ENCODE measurements at places on chromosomes 7 and 10.

DNA sequence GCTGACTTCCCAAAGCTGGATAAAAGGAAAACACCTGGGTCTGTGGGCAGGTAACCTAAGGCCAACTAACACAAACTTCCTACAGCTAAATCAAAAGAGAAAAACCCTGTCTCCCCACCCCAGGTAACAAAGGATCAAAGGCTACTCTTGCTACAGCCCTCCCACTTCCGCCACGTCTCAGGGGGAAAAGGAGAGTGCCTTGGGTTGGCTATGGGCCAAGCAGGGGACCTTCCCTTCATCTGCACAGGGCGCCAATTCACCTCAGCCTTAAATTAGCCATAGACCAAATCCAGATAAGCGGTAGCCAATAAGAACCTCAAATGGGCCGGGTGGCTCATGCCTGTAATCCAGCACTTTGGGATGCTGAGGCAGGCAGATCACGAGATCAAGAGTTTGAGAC is 69.1 kb upstream of the LANCL2 start:
- DNase-seq, result no peak

DNA sequence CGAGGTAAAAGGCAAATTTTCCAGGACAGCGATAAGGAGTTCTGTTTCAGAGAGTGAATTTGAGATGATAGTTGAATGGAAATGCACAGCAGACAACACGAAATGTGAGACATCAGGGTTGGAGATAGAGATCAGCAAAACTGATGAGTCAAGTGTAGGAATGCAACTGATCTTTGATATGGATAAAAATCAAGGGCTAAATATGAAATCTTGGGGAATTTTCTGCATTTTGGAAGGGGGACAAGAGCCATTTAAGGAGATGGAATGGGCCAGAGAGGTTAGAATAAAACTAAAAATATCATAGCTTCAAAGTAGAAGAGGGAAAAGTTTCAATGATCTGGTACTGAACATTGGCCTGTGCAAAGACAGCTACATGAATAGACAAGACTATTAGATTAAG is 11.5 kb downstream of the CISD1 start:
- DNase-seq, result no peak

GRCh38 chr10:100761191-100761590 is 15.8 kb downstream of the PAX2 start:
- DNase-seq, result no peak

DNA sequence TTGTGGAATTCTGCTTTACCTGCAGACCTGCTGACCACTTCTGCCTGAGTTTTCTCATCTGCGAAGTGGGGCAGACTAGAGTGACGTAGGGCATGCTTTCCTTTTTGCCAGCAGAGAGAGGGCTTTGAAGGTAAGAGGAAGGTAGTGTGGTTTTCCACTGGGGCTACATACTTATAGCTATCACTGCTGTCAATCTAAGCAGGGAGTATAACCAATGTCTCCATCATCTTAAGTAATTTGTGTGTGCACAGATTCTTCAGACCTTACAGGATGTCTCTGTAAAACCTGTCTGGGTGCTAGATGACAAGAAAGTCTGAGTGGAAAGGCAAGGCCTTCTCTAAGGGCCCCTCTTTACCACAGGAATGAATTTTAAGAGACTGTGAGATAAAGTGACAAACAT is 106.8 kb downstream of the RBM20 start:
- DNase-seq, result no peak

DNA sequence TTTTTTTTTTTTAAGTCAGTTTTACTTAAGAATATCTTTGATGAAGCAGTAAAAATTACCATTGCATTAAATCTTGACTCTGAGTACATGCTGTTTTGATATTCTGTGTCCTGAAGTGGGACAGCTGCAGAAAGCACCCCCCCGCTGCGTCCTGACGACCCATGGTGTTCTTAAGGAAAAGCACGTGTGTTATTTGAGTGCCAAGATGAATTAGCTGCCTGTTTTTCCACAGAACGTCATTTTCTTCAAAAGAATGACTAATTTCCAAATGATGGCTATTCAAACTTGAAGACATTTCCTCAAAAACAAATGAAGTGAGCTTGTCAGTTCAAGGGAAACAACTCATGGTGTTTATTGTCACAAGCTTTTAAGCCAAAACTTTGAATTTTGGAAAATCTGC is 45.9 kb downstream of the CREM start:
- DNase-seq, result no peak

DNA sequence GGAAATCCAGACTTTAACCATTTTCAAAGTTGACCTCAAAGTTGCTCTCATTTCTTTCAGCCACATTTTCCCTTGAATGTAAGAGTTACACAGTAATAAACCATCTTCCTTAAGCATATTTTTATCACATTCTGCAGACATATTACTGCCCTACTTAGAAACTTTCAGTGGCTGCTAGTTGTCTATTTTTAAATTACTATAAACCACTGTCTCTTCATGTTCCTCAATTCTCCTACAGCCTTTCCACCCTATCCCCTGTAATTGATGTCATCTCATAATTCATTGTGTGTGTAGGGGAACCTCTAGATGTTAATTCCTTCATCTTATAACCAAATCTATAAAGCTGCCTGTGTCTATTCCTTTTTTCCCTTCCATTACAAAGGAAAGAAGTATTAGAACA is 78.1 kb upstream of the STRIP2 start:
- DNase-seq, result no peak

DNA sequence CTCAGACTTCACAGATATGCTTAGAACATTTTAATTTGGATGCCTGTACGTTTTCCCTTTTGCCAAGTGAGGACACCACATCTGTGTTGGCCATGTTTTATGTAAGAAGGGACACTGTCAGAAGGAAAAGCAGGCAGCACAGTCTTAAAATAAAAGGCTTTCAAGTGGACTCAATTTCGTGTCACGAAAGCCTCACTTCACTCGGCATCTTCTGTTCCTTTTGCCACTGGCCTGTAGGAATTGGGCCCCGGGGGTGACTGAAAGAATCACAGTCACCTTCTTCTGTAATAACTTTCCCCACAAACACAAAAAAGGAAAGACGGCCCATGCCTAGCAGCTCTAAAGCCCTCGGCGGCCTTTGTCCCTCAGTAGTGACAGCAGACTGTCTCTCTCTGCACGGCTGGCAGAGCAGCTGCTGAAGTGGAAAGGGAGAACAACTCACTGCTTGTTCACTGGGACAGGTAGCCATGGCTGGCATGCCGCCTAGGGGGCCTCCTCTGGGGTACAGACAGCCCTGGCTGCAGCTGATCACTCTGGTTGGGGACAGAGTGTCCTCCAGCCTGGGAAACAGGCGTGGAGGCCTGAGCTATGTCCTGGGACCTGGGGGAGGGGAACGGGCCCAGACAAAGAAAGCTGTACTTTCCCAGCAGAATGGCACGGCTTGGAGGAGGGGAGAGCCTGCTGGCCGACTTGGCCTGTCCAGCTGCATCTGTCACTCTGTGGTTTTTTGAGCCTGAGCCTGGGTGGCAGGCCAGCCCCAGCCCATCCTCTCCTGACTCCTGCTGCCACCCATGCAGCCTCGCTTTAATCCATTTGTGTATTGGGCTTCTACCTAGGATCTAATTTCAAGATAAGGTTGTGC is 4.4 kb downstream of the RASSF4 start:
- DNase-seq, result no peak

DNA sequence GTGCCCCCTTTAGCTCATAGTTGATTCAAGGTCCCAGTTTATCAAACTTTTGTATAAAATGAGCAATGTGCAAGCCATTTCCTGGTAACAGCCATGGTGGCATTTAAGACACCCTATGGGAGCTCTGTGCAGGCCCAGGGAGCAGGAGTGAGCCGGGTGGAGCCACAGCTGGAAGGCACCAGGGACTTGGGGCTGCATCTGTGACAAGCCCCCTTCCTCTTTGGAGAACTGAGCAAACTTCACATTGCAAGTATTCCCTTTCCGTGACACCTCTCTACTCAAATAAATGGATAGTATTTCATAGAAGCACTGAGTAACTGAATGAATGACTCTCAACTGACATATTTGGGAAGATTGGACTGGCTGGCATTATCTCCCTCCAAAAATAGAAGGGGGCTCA is 558.7 kb upstream of the FOXK1 start:
- no peak for DNase-seq

DNA sequence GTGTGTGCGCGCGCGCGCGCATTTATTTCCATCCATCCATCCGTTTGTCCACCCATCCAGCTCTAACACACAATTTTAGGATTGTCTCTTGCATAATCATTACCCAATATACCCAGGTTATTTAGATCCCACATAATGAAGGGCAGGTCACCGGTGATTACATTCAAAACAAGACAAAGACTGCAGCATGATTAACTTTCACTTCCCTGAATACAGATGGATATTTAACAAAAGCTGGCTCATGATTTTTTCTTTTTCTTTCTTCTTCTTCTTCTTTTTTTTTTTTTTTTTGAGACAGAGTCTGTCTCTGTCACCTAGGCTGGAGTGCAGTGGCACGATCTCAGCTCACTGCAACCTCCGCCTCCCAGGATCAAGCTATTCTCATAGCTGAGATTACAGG is 86.2 kb downstream of the SH3PXD2A start:
- no peak for DNase-seq

DNA sequence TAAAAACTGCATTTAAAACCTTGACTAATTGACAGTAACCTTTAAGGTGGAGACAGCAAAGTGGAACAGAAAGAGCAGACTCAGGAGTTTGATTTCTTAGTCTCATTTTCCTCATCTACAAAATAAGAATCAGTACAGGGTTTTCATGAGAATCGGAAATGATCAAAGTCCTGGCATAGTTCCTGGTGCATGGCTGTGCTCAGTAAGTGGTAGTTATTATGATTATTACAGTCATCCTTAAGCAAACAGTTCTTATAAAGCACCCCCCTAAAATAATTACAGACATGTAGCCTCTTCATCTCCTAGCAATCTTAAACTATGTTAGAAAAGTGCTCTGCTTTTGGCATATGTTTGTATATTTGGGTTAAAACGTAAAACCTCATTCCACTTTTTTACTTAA is 18.0 kb downstream of the NEBL start:
- no peak for DNase-seq

- DNase-seq, result no peak
Measured at GRCh38 chr10:72744566-72744965, 52.6 kb downstream of the MCU start.

GRCh38 chr10:51501396-51501795 is 198.0 kb downstream of the CSTF2T start:
- no peak for DNase-seq

GRCh38 chr7:45342236-45342635 is 184.6 kb downstream of the RAMP3 start:
- no peak for DNase-seq

DNA sequence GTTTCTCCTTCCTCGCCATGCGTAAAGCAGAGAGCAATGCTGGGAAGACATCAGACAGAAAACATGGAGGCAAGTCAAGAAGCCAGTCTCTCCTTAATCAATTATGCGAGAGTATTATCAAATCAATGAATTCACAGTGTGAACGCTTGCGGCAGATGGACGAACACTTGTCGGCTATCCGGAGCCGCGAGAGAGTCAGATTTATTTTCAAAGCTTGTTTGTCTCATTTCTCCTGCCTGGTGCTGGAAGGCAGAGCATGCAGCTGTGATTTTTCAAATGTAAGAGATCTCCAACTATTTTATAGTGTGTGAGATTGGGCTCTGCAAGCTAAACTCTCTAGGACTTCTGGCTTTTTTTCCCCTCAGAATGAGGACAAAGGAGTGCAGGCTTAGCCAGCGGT is 252.3 kb downstream of the SNX10 start:
- no peak for DNase-seq

- no peak for DNase-seq
Measured at GRCh38 chr7:131254211-131254610, 73.5 kb upstream of the MKLN1 start.

GRCh38 chr7:20470082-20470481 is 139.4 kb downstream of the ITGB8 start:
- DNase-seq, result no peak

GRCh38 chr7:2608921-2609411 is 22.8 kb upstream of the TTYH3 start:
- DNase-seq, result no peak

GRCh38 chr7:33452805-33453502 is 323.6 kb downstream of the BBS9 start:
- no peak for DNase-seq

DNA sequence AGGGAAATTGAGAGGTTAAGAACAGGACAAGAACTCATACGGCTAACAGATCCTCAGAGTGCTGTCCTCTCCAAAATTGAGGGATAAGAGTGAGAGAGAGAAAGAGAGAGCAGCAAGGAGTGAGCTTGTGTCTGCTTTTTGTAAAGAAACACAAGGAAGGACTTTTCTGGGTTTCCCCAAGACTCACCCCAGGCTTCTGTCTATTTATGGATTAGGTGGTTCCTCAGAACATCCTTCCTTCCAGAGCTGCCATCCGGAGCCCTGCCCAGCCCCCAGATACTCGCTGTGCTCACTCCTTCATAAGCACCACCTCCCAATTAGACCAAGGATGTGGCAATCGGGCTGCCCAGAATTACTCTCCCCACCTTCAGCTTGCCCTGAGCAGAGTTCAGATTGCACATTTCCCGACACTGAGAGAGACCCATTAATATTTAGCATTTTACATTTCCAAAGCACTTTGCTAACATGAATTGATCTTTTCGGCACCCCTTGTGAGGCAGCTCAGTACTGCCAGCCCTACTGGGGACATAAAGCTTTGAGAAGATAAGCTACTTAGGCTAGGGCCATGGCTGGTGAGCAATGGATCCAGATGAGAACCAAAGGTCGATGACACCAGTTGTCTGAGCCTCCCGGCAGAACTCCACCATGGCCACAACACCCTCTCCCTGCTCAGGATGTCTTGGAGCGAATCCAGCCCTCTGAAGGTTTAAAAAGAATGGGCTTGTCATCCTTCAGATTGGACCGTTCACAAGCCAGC is 19.2 kb upstream of the R3HCC1L start:
- no peak for DNase-seq

GRCh38 chr7:47778153-47778661 is 170.1 kb downstream of the PKD1L1 start:
- no peak for DNase-seq

GRCh38 chr10:91511549-91512330 is 101.6 kb downstream of the HECTD2 start:
- DNase-seq, result no peak

DNA sequence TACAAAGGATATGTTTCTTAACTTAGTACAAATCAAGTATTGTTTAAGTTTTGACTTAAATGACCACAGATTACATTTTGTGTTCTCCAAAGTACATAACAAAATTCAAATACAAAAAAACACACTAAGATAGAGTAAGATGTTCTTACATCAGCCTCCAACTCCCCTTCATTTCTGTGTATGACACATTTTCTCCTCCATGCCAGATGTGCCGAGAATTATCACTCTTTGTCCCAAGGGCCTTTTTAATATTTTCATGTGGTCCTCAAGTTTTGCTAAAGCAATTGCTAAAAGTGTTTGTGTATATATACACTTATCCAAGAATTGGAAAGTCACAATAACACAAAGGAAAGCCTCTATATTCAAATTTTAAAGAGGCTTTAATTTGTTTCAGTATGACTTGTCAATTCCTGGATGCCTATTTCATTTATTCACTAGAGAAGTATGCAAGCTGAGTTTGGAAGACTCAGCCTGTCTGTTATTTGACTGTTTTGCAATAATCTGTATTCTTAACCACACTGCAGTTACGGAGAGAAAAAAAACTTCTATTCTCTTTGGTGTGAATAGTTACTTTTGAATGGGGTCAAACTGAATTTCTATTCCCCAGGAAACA is 586.4 kb upstream of the SEMA3D start:
- no peak for DNase-seq
